Islet precursor cell (in vitro differentiated cells): ENCODE measurements at places on chromosomes 7 and 10.
A peak's percentile ranks its signal among the peaks of the same experiment; 100 is the strongest.

DNA sequence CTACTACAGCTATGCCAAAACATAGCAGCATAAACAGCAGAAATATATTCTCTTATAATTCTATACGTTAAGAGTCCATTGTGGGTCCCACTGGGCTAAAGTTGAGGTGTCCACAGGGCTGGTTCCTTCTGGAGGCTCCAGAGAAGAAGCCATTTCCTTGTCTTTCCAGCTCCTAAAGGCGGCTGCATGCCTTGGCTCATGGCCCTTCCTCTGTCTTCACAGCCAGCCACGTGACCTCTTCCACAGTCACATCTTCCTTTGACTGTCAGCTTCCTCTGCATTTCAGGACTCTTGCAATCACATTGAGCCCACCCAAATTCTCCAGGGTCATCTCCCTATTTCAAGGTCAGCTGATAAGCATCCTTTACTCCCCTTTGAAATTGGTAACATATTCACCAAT lies 17.2 kb downstream of the NACAD start:
- no peak for DNase-seq

DNA sequence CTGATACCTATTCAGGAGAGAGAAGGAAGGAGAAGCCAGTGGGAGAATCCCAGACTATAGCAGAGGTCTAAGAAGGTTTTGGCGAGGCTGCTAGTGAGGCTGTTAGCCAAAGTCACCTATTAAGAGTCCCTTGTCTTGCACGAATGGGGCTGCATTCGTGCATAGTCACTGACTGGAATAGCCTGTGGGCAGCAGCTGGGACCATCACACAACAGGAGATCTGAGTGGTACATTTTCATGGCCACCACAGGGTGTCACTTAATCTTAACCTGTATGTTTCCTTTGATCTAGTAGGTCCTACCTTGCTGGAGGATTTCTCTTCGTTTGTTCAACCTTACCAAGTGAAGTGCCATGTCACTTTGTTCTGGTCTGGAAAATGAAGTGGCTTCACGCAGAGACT lies 319.9 kb downstream of the BMPER start:
- DNase-seq = no peak

GRCh38 chr7:77812290-77812685 lies 13.7 kb downstream of the PHTF2 start:
- DNase-seq = no peak

GRCh38 chr10:104434601-104435000 lies 81.0 kb downstream of the CFAP58 start:
- no peak for DNase-seq

GRCh38 chr10:95404462-95404858 lies 113.7 kb upstream of the PDLIM1 start:
- DNase-seq = no peak

DNA sequence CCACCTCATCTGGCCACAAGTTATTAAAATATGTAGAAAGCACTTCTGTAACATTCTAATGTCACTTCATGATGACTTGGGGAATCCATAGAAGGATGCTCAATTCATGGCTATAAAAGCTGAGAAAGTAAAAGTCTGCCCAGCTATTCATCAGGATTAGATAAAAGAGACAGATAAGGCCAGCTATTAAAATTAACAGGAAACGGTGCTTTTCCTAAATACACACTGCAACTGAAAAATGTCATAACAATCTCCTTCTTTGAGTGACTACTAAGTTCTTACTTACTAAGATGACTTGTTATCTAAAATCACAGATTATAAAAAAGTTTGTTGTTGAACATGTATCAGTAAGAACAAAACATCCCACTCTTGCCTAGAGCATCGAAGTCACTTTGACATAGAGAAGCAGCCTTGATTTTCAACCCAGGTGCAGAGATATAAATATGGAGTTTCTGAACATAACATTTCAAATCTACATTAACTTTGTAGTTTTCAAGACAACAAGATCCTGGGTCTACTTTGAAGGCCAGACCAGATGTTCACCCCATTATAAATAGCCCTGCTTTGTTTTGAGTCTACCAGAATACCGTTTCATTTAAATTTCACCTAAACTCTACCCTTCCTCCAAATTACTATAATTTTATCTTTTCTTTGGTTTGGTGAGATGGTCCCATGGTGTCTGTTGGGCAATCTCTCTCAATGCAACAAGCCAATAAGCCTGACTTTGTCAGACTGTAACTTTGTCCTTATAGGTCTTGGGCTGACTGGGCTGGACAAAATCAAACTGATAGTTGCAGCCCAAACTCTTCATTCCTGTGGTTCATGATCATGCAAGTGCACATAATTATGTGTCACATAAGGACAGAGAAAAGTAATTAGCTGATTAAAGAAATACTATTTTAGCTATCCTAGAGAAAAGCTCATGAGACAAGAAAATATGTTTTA lies 24.0 kb downstream of the HYCC1 start:
- no peak for DNase-seq

DNA sequence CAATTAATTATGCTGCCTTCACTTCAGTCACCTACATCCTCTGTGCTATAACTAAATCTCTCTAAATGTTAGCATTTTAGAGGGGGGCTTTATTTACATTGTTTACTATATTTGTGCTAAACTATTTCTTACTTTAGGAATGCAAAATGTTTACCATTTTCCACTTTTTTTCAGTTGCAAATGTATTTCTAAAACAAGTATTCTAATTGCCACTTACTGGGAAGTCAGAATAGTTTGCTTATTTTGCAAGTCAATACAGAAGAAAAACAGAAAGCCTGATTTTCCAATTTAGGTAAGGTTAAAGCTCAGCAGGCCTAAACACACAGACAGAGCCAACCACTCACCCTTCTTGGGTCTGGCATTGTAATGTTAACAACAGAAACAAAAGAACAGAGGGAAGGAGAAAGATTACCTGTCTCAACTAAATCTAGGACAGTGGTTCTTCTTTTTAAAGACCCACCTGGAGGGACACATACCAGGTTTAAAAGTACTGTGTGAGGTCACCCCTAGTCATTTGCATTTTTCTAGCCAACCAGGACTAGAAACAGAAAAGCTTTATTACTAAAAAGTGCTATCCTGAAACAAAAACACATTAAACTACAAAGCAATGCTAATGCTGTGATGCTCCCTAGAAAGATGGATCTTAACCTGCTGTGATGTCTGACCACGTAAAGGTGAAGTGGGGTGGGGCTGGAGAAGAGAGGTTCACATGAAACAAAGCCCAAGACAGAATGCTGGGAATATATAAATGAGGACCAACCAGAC lies 178.2 kb downstream of the SLC25A13 start:
- peak; percentile 74 for DNase-seq

DNA sequence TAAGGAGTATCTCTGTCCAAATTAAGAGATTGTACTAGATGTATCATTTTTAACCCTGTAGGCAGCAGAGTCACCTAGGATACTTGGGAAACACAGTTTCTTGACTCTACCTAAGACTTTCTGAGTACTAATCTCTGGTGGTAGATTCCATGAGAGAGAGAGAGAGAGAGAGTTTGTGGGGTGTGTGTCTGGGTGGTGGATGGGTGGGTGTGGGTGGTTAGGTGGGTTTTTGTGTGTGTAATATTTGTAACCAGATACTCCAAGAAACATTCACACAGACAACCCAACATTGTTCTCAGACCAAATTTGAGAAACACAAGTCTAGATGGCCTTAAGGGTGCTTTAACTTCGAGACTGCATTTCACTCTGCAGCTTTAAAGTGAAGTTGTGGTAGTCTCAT lies 215.2 kb downstream of the PRKG1 start:
- no peak for DNase-seq

DNA sequence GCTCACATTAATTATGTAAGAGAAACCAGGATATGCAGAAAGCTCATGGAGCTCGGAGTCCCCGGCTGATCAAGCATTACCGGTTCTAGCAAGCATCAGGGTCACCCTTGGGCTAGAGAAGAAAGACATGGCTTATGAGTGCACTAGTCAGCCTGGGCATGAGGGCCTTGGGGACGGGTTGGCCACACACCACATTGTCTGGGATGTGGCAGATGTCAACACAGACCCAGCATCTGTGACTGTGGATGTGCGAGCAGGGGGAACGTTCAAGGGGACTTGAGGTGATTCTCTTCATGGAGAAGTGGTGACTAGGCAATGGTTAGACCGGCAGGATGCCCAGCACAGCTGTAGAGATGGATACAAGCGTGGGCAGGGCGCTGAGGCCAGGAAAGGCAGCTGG lies 13.7 kb downstream of the ZMIZ2 start:
- no peak for DNase-seq

DNA sequence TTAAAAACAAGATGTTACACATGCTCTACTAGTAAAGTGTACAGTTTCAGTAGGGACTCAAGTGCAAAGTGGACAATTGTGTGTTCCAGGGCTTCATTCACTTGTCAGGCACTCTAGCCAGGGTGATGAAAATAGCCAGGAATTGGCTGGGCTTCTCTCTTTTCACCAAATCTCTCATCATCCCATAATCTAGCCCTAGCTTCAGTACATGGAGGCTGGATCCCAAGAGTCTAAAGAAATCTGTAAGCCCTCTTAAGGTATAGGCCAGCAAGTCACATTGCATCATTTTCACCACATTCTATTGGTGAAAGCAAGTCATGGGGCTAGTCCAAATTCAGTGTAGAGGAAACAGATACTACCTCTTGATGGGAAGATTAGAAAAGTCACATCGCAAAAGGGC lies 47.3 kb upstream of the C1GALT1 start:
- no peak for DNase-seq

DNA sequence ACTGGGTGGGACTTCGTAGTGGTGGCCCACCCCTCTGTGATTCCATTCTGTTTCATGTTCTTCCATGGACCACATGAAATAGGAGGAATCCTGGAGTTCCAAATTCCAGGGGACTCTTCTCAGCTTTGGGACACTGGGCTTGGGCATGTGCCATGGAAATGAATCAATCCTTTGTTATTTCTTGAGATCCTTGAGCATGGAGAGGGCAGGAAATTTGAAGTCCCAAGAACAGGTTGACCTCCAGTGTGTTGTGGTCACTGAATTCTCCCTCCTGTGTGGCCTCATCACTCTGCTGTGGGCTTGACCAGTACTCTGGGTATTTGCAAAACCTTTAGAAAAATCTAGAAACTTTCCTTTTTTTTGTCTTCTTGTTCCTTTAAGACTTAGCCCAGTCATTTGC lies 22.7 kb downstream of the TACR2 start:
- no peak for DNase-seq

GRCh38 chr10:93386631-93387369 lies 95.3 kb downstream of the MYOF start:
- DNase-seq = no peak

GRCh38 chr10:80486785-80487420 lies 32.8 kb downstream of the TSPAN14 start:
- DNase-seq = no peak

GRCh38 chr10:125134916-125135770 lies 25.2 kb downstream of the CTBP2 start:
- DNase-seq = no peak

GRCh38 chr10:28949005-28950004 lies 272.0 kb downstream of the BAMBI start:
- DNase-seq = no peak

- DNase-seq = no peak
Measured at GRCh38 chr7:18570441-18570840, 74.9 kb downstream of the HDAC9 start.
